ENCODE measurements at places on chromosomes 6 and 20.

DNA sequence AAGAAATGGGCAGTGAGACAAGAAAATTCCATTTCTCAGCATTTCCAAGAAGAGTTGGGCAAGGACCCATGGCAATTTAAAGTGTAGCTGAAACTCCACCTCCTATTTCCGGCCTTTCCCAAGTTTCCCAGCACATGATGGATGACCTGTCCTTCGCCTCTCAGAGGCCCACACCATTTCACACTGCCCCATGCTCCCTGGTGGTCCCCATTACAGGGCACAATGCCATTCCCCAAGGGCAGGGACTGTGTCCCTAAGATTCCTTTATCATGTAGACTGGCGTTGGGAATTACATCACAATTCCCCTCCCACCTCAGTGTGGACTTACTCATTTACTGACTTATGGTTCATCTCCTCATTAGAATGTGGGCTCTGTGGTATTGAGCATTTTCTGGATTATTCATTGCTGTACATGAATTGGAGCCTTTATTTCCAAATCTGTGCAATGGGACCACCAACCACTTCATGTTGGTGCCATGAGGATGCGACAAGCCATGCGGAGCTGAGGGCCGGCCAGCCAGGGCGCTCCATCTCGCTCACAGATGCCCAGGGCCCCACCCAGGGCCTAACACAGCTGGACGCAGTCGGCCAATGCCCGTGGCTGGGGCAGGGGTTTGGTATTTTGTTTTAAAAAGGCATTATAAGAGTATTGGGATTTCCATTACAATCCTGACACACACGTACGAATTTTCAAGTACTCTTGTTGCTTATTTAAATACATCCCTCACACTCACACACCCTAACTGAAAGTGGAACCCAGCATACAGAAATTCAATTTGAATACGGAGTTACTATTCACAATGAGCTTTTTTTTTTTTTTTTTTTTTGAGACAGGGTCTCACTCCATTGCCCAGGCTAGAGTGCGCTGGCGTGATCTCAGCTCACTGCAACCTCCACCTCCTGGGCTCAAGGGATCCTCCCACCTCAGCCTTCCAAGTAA is 5.4 kb downstream of the ACSS1 start:
- no peak for DNase-seq

GRCh38 chr6:16690608-16691142 is 70.6 kb downstream of the ATXN1 start:
- DNase-seq: no peak

- no peak for DNase-seq
These were observed 107.9 kb upstream of the CLDN20 start for GRCh38 chr6:155155787-155156447.

- DNase-seq: no peak
These were observed 5.3 kb downstream of the RNF144B start for GRCh38 chr6:18392346-18392877.

GRCh38 chr6:146975093-146975492 is 229.1 kb upstream of the STXBP5 start:
- DNase-seq: no peak

- DNase-seq: no peak
These were observed 112.7 kb downstream of the PSMB1 start for GRCh38 chr6:170440437-170440836.
